ENCODE measurements at places on chromosomes 4 and X.

- DNase-seq, result no peak
These were observed 349.7 kb downstream of the NR3C2 start for GRCh38 chr4:148092316-148093014.

DNA sequence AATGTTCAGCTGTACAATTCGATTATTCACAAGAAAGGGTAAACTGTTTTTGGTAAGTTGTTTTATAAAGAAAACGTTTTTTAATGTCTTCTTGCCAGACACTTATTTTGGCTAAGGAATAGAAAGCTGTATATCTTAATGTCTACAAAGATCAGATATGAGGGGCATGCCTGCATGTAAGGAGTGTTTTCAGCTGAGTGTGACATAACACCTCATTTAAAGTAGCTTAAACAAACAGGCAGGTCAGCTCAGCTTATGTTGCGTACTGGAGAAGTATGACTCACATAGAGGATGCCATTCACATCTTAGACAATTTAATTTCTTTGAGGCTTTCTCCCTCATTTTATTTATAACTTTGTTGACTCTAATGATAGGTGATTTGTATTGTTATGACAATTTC lies 30.4 kb downstream of the LAMTOR3 start:
- no peak for DNase-seq

GRCh38 chrX:83108278-83108677 lies 399.8 kb upstream of the POU3F4 start:
- DNase-seq, result no peak

GRCh38 chr4:61182915-61183314 lies 17.2 kb upstream of the ADGRL3 start:
- no peak for DNase-seq

GRCh38 chr4:74311696-74312313 lies 3.5 kb downstream of the EPGN start:
- no peak for DNase-seq

DNA sequence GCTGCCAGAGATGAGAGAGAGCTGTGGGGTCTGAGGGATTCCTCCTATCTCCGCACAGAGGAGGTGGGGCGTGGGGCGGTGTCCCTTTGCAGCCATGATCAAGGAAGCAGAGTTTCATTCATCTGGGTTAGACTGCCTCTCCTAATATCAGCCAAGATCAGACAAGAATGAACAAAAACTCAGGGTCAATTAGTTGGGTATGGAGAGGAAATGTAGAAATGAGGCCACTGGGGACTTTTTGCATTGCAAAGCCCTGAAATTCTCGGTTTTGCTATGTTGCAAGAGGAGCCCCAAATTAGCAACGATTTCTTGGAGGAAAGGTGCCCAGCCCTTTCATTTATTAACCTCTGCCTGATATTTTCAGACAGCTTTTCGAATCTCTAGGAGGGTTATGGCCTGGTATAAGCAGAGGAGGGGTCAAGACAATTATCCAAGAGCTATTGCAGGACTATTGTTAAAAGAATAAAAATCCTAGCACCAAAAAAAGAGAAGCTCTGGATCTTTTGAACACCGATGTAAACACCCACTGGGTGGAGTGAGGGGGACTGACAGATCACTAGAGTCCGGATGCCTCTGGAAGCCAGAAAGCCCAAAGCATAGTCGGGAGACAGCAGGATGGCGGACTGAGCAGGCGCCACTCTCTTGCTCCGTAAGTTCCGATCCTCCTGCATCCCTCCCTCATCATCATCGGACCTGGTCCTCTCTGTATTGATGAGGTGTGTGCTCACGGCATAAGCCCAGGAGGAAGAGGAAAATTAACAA lies 34.4 kb upstream of the ACSL1 start:
- DNase-seq, result no peak

DNA sequence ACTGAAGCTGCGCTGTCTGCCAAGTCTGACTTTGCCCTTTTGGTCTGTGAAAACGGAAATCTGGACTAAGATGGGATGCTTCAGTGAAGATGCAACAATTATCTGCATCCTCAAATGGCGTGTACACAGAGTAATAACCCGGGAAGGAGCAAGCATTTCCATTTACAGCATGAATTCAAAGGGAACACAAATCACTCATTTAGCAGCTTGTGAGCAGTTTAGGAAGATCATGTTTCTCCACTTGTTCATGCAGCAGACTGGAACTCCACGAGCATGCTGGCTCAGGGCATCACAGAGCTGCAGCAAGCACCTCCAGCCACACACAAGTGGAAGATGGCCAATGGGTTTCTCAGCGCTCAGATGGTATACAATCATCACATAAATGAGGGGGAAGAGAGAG lies 175.5 kb downstream of the NLGN4X start:
- DNase-seq, result no peak

DNA sequence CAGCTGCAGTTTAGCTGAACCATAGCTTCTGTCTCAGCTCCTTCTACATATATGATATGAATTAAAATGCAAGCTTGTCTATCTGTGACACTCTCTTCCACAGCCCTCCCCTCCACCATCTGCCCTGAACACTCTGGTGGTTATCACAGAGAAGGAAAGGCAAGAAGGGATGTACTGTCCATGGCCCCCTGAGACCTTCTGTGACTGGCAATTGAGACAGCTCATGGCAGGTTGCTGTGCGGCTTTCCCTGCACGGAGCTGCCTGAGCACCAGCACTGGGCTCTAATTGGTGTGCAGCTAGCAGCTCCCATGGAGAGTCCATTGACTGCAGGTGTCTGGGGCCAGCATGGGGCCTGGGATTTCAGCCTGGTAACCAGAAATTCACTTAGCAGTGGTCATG lies 109.8 kb upstream of the ANXA3 start:
- no peak for DNase-seq

DNA sequence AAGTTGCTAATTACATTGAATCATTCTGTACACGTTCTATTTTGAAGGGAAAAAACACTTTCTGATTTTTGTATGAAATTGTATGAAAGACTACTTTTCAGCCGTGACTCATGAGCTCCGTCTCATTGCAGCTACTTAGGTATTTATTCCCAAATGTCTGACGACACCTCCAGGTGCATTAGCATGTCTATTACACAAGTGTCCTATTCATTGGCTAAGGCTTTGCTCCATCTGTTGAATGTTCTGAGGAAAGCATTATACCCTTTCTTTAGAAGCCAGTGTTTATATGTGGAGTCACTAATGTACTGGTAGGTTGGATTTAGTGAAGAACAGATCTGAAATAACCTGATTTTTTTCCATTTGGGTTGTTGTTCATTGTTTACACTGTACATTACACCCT lies 51.8 kb downstream of the MAP7D3 start:
- DNase-seq, result no peak

- no peak for DNase-seq
These were observed 828 bp downstream of the MCUB start for GRCh38 chr4:109560687-109561461.

DNA sequence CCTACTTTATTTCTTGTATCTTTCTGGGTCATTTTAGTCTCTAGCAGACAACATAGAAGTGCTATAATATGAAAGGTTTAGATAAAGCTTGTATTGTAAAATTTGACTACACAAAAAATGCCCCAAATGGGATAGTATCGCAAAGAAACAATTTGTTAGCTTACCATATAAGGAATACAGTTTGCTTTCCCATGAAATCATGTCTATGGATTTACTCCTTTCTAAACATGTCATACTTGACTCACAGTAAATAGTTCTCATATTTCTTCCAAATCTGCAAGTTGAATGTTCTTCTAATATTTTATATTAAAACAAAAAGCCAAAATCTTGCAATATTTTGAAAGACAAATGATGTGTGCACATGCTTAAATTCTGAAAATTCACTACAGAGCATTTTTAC lies 103.9 kb downstream of the PPA2 start:
- no peak for DNase-seq

DNA sequence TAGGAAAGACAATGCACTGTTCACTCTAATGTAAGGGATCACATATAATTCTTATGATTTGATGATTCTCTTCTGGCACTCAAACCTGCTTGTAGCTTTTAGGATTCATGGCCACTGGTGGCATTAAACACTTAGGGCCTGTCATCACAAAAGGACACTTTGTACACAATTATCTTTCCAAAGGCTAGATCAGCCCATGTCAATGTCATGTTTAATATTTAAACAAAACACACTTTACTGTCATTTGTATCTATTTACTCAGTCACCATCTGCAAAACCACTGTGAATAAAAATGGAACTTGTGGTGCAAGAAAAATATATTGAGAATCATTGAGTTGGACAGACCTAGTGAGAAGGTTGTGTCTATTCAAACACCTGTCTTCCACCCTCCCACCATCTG lies 83.6 kb upstream of the TTC29 start:
- DNase-seq, result no peak
